Left lung (tissue), 14 donors: ENCODE measurements at places on chromosomes 7 and 10. TPM values are rescaled to one million over a fixed set of nuclear protein-coding genes. Genes with fewer than 3 reads are reported as not detected.

The CYP2C8 gene
- total RNA-seq = 0.39 TPM

The COL26A1 gene
- total RNA-seq = not detected

The HHEX gene
- 22.8 TPM for total RNA-seq

The LIPA gene
- 117 TPM for total RNA-seq

The DGKB gene
- 0.31 TPM for total RNA-seq

The MRPS17 gene
- 14.8 TPM for total RNA-seq

The MSS51 gene
- 1.3 TPM for total RNA-seq

The SHLD2 gene
- total RNA-seq = 34.4 TPM

The HPS1 gene
- 64.2 TPM for total RNA-seq

The WDR91 gene
- total RNA-seq = 22.9 TPM
